ENCODE measurements at places on chromosomes 16 and 17.
A peak's percentile ranks its signal among the peaks of the same experiment; 100 is the strongest.

- DNase-seq, result no peak
These were observed 15.7 kb downstream of the UNC119 start for GRCh38 chr17:28536532-28537218.

- DNase-seq, result no peak
These were observed 72.5 kb downstream of the CDYL2 start for GRCh38 chr16:80731915-80732314.

DNA sequence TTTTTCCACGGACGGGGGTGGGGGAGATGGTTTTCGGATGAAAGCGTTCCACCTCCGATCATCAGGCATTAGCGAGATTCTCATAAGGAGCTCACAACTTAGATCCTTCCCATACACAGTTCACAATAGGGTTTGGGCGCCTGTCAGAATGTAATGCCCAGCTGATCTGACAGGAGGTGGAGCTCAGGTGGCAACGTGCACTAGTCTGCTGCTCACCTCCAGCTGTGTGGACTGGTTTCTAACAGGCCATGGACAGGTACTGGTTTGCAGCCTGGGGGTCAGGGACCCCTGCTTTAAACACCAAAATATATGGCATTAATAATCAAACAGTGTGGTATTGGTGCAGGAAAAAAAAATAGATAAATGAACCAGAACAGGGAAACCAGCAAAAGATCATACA, 157.5 kb upstream of the NLRP1 start:
- no peak for DNase-seq

DNA sequence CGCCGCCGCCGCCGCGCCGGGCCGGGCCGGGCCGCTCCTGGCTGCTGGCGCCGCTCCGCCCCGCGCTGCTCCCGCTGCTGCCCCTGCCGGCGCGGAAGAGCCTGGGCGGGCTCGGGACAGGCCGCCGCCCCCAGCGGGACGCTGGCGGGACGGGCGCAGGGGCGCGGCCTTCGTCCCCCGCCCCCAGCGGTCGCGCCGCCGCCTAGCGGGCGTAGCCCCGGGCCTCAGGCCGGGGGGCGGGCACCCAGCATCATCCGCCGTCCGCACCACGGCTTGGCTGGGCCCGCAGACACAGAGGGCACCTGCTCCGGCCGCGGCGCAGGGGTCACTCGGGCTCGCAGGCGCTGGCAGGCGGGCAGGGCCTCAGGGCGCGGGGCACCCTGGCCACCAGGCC, at the start of gene AMFR:
TSS of gene AMFR (minus strand) at position 107 of the 394 bp plus-strand sequence. CDS start 218 bp downstream, outside the sequence.
- peak; percentile 14 for DNase-seq

DNA sequence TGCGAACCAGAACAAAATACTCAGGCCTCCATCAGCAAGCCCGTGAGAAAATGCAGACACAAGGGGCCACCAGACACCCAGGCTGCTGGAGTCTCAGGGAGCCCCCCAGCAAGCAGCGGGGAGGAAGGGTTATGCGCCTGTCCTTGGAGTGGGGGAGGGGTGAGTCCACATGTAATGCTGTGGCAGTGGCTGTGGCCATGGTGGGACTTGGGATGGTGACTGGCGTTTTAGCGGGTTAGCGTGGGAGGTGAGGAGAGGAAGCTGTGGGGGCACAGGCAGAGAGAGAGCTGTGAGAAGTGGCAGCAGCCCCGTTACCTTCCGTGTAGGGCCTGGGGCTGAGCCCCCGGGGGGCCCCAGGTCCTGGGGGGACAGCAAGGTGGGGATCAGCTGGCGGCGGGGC, 58.3 kb downstream of the SRCIN1 start:
- no peak for DNase-seq

- DNase-seq, result peak; percentile 73
These were observed 16.3 kb downstream of the MYL4 start for GRCh38 chr17:47225436-47225858.

- DNase-seq, result no peak
These were observed 97.0 kb downstream of the PRKCA start for GRCh38 chr17:66399441-66399840.

- no peak for DNase-seq
These were observed 51.8 kb downstream of the SKAP1 start for GRCh38 chr17:48378238-48378637.

GRCh38 chr17:55482591-55483389, 28.5 kb downstream of the SMIM36 start:
- no peak for DNase-seq

DNA sequence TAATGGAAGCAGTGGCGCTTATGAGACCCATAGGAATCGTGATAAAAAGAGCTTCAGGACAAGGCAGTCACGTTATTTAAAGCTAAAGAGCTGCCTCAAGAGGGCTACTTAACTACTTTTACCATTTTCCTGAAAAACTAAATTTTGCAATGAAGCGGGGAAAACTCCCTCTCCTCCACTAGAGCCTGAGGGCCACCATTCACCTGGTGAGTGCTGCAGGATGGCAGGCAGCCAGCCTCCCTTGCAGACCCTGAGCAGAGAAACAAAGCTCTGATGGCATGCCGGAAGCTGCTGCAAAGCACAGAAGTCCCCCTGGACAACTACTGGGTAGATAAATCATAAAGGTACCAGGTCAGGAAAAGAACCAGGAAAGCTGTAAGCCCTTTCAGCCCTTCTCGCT, 8.4 kb downstream of the AKTIP start:
- DNase-seq, result no peak

GRCh38 chr16:73390491-73390890, 342.6 kb upstream of the ZFHX3 start:
- DNase-seq, result no peak

DNA sequence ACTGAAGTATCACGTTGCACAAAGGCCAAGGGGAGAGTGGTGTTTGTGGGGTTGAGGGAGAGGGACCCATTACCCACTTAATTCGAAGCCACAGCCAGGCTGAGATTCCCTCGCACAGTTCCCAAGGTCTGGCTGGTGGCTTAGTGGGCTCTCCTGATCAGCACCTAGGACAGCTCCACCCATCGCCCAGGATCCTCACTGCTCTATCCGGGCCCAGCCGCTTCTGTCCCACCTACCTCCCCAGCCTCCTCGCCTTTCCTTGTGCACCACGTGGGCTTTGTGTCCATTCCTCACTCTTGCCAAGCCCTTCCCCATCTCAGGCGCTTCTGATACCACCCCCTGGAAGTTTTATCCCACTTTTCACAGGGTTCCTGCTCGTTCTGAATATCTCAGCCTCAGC, 163.5 kb downstream of the CCT6B start:
- no peak for DNase-seq

DNA sequence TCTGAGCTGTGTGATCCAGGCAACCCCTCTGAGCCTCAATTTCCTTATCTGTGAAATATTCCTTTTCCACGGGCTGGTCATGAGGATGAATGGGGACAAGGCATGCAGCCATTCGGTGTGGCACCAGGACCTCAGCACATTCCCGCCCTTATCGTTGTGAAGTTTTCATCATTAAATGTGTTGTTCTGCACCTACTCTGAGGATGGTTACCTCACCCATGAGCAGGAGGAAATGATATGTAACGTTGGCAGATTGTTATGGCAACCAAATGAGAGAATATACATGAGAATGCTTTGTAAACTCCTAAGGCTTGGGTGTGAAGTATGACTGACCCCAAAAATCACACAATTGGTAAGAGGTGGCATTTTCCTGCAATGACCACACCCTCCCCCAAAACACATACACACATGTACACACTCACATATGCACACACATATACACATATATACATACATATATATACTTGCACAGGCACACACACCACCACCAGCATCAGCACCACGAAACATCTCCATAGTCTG, 39.5 kb downstream of the SMARCE1 start:
- DNase-seq, result no peak

GRCh38 chr16:89331371-89332109, 114.0 kb downstream of the ZNF778 start:
- no peak for DNase-seq

DNA sequence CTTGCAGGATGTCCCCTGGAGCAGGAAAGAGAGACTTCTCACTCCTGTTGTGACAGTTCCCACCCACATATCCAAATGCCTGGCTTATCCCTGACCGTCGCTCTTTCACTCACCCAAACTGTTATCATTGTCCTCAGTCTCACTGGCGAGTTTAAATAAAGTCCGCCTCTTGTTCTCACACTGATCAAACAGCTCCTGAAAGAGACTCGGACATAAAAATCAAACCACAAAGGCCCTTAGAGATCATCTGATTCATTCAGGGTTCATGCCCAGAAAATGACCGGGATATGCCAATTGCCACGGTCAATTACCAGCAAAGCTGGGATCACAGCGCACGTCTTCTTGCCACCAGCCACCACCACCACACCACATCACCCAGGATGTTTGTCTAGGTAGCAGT, 19.9 kb downstream of the GGA3 start:
- no peak for DNase-seq

- DNase-seq, result no peak
These were observed 1.8 kb downstream of the KIAA0513 start for GRCh38 chr16:85029408-85029784.

DNA sequence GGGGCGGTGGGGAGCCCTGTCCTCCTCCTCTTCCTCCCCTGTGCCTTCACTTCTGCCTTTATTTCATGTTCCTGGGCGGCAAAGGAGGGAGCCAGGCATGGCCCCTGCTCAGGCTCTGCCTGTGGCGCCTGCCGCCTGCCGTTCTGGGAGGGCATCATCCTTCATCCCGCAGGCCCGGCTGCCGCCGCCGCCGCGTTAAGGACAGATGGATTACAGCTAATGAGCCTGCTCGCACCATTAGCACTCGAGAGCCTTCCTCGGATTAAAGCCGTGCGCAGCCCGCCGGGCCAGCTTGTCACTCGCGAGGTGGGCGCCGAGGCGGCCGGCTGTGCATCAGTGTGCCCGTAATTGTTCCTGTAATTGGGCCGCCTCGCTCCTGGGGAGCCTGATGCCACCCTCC, 127.7 kb upstream of the GSE1 start:
- no peak for DNase-seq

DNA sequence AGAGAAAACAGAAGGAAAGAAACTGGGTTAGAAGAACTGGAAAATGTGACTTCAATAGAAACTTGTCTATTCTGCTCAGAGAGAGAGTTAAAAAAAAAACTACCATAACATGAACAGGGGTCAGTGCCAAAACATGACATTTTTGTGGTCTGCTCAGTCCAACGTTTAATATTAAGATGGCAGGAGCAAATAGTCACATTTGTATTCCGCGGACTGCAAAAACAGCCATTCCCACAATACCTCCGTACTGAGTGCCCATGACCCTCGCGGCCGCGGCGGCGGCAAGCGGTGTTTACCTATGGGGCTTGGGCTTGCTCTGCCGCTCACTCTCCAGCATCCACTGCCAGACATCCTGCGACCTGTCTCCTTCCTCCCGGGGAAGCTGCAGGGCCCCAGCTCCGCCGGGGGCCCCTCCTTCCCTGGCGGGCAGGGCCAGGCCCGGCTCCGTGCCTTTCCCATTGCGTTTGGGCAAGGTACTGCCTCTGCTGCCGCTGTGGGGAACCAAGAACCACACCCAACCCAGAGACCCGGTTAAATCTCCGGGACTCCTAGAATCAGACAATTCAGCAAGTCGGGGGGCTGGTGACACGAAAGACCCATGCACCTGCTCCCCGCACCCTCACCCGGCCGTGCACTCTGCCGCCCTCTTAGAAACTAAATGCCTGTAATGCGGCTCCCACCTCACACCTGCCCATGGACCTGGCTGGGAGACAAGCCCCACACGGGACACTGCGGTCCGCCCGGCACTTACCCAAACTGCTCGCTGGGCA, 24.7 kb downstream of the AXIN2 start:
- DNase-seq, result no peak

DNA sequence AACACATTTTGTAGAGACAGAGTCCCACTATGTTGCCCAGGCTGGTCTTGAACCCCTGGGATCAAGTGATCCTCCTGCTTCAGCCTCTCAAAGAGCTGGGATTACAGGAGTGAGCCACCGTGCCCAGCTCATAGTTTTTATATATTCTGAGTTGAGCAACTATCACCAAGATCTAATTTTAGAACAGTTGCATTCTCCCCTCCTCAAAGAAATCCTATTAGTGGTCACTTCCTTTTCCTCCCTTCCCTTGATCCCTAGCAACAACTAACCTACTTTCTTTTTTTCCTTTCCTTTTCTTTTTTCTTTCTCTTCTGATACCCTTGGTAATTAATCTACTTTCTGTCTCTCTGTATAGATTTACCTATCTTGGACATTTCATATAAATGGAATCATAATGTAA, 61.5 kb upstream of the B4GALNT2 start:
- DNase-seq, result no peak

GRCh38 chr17:18184143-18185031, 759 bp downstream of the ALKBH5 start:
- DNase-seq, result no peak

DNA sequence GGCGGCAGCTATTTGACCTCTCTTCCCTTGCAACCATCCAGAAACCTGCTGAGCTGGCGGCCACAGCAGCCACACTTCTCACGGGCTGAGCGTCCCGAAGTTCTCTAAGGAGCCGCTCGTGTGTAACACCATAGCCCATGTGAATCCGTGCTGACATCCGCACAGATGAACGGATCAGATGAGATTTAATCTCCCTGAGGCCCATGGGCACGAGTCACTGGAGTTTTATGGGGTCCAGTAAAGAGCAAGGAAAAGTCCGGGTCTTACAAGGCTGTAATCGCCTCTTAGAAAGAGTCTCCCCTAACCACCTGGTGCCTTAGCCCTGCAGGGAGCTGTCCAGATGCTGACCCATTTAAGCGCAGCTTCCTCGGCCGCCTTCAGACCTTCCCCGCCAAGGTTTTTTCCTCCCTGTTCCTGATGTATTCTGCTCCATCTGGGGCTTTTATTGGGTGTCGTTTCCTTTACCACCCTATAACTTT, 5.5 kb upstream of the CACNG5 start:
- peak; percentile 19 for DNase-seq

DNA sequence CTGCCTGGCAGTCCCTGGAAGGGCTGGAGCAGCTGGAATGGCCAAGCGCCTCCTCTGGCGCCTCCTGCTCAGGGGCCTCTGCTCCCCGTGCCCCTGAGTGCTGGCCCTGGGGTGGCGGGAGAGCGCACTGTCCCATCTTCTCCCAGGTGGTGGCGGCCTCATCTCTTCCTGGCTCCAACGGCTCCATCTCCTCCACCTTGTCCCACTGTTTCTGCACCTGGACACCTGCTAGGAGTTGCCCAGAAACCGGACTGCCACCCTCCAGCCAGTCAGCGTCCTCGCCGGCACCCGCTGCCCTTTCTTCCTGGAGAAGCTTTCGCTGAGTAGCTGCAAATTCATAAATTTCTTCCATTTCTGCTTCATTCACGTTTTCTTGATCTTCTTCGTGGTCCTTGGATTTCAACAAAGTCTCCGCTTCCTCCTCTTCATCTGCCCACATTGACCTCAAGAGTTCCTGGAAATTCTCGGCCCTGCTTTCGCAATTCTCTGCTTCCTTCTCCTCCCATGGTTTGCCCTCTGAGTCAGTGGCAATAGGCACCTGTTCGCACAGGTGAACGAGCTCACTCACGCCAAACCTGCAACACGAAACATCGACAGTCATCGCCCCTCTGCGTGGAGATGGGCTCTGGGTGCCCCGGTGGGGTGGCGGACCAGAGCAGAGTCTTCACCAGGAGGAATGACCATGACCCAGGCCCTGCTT, 13.7 kb upstream of the NLRC3 start:
- no peak for DNase-seq

GRCh38 chr17:50830352-50830751, 5.0 kb upstream of the WFIKKN2 start:
- no peak for DNase-seq

GRCh38 chr17:74296548-74296936, 22.5 kb downstream of the DNAI2 start:
- peak; percentile 11 for DNase-seq
